ENCODE measurements at places on chromosomes 1 and 21. TPM values are rescaled to one million over a fixed set of nuclear protein-coding genes. Genes with fewer than 3 reads are reported as not detected.

The SELENBP1 gene
- not detected for total RNA-seq

The MACF1 gene
- 375 TPM for total RNA-seq

The NES gene
- total RNA-seq = not detected

DNA sequence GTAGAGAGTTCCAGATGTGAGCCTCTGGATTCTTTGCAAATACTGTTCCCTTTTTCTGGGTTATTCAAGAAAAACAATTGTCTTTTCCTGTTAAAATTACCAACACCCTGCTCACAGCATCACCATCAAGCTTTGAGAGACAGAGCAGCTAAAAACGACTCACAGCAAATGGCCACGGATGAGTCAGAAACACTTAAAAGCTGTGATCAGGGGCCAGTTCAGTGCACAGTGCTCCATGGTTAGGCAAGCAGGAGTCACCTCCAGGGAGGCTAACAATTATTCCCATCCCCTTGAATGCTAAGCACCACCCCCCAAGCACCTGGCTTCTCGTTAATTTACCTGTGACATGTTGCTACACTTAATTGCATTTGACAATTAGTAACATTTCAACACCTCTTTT, 128.4 kb upstream of the CAMK1G start:
- H3K4me3 ChIP-seq = no peak overlapping the region
- H3K36me3 ChIP-seq = no peaks in the 10 kb centered on the region
- no peak for DNase-seq
- peaks cover 12% of the 10 kb centered on the region for H3K27me3 ChIP-seq
- H3K4me1 ChIP-seq = no peaks in the 10 kb centered on the region
- no peak overlapping the region for H3K27ac ChIP-seq

The GLMN gene
- 18.2 TPM for total RNA-seq

DNA sequence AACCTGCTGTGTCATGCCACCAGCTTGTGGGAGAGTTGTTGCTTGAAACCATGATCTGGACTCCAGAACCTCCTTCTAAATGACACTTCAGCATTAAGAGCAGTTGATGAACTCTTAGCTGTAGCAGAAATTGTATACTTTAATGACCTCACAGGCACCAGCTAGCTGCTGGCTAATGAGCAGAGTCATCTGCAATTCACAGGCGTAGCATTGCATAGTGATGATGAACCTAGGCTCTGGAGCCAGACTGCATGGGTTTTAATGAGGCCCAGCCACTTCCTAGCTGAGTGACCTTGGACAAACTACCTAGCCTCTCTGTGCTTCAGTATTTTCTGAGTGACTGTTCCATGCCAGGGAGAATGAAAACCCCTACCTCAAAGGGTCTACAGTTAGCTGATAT, 407.1 kb downstream of the LMO4 start:
- no peak overlapping the region for H3K4me3 ChIP-seq
- no peaks in the 10 kb centered on the region for H3K36me3 ChIP-seq
- no peak overlapping the region for H3K27ac ChIP-seq

- H3K36me3 ChIP-seq = no peaks in the 10 kb centered on the region
- peaks cover 8% of the 10 kb centered on the region for H3K27me3 ChIP-seq
- no peak for DNase-seq
- no peak overlapping the region for H3K27ac ChIP-seq
Measured at GRCh38 chr21:41678016-41678923, 88.6 kb downstream of the RIPK4 start.

DNA sequence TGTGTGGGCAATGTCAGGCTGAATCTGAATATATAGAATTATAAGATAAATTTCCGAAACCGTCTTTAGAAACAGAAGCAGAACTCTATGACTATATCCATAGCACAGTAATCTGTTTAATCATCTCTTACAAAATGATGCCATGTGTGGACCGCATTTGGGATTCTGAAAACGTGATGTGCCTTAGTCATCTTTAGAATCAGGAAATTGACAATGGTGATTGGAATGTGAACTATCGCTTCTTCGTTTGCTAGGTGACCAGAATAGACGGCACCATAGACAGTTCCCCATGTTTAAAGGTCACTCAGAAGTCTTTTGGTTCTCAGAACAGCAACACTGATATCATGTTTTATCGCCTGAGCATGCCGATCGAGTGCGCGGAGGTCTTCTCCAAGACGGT, 300.3 kb downstream of the ZP4 start:
- H3K27ac ChIP-seq = no peak overlapping the region
- no peak overlapping the region for H3K4me3 ChIP-seq
- H3K36me3 ChIP-seq = no peaks in the 10 kb centered on the region
- no peak for DNase-seq
- H3K27me3 ChIP-seq = no peaks in the 10 kb centered on the region

DNA sequence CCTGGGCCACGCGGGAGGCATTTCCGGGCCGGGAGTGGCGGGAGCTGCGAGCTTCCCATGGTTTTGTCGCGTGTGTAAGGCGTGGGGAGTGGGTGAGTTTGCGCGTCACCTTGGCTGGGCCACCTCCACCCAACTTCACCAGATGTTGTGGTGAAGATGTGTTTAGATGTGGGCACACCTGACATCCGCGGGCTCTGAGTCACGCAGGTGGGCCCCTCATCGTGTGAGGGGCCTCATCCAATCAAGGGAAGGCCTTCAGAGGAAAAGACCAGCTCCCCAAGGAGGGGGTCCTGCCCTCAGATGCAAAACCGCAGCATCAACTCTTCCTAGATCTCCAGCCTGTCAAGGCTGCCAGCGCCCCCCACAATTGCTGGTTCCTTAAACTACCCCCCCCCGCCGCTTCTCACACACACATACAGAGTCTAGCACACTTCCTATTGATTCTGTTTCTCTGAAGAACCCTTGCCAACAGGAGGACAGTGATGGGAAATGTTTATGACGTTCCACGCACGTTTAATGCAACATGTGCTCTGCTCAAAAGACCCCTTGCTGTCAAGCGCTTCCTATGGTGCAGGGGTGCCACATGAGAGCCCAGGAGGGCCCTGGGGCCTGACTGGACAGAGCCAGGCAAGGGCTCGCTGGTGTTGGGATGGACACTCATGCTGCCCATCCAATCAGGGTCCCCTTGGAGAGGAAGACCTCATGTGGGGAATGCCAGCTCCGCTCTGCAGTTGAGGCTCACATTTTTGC, 11.9 kb downstream of the ACTRT2 start:
- H3K4me1 ChIP-seq = peaks cover 28% of the 10 kb centered on the region
- no peaks in the 10 kb centered on the region for H3K27me3 ChIP-seq
- H3K27ac ChIP-seq = peak overlapping the region; percentile 88
- DNase-seq = peak; percentile 67

DNA sequence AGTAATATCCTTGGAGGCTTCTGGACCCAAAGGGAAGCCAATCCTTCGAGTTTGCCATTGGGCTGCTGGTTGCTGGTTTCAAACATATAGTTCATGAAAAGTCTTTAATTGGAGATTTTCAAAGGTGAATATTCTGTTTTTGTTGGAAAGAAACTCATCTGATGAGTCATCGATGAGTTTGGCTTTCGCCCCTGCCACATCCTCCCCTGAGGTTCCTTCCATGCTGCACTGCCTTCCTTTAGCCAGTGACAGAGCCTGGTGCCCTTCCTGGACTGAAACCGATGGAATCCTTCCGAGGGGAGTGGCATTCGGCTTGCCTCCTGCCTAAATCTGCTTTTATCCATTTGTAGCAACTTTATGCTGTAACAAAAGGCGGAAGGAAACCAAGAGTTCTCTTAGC, 550.0 kb downstream of the KIF26B start:
- no peaks in the 10 kb centered on the region for H3K27me3 ChIP-seq
- no peak overlapping the region for H3K4me3 ChIP-seq
- H3K36me3 ChIP-seq = no peaks in the 10 kb centered on the region
- H3K27ac ChIP-seq = no peak overlapping the region

DNA sequence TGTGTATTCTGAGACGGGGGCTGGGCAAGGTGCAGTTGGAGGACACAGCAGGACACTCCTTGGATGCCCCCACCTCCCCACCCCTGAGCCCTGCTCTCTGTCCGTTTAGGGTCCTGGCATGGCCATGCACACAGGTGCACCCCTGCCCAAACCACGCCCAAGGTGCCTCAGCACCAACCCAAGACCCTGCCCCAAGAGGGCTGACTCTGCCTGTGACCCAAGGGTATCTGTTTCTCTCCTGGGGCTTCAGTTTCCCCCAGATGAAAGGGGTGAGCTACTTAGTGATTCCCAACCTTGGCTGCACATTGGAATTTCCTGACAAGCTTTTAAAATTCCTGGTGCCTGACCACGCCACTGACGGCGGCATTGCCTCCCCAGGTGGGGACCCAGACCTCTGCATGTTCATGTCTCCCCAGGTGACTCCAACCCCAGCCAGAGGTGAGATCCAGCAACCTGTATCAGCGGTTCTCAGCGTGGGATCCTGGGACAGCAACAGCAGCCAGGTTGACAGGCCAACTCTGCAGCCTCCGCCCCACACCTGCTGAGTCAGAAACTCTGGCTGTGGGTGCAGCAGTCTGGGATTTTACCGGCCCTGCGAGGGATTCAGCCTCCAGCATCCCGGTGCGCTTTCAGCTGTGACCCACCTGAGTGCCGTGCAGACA, 483.4 kb downstream of the NPHP4 start:
- no peak overlapping the region for H3K27ac ChIP-seq
- H3K36me3 ChIP-seq = no peaks in the 10 kb centered on the region
- peaks cover 3% of the 10 kb centered on the region for H3K27me3 ChIP-seq

The GNG4 gene
- 0.42 TPM for total RNA-seq

DNA sequence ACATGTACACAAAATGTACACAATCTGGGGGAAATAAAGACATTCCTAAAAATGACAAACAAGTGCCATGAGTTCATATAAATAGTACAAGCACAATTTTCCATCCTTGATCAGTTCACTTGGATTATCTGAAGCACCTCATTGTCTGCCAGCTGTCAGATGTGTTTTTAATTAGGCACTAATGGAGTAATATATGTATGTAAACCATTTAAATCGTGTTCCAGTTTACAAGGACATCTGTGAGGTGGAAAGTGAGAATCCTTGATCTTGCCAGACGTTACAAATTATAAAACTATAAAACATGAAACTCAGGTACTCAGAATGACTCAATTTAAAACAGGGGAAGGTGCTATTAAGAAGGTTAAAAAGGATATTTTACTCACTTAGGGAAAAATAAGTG, 1312.2 kb downstream of the PLA2G4A start:
- no peaks in the 10 kb centered on the region for H3K27me3 ChIP-seq
- no peaks in the 10 kb centered on the region for H3K36me3 ChIP-seq
- no peak overlapping the region for H3K27ac ChIP-seq
- DNase-seq = no peak
- no peaks in the 10 kb centered on the region for H3K4me1 ChIP-seq

DNA sequence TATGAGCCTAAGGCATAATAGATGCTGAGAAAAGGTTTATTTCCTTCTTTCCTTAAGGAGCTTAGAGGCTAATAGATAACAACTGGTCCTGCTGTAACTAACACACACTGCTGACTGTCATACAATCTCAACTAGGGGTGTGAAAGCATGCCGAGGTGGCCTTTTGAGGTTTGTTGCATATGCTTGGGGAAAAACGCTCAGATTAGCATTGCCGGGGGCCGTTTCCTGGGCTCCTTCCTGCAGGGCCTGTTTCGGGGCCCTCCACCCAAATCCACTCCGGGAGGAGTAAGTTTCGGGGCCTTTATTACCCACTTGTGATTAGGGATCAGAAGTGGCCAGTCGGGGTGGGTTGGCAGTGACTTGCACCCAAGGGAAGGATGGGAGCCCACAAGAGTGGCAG, 27.2 kb upstream of the RCSD1 start:
- H3K36me3 ChIP-seq = peaks cover 28% of the 10 kb centered on the region
- no peaks in the 10 kb centered on the region for H3K27me3 ChIP-seq
- H3K4me3 ChIP-seq = no peak overlapping the region
- H3K27ac ChIP-seq = peak overlapping the region; percentile 48
- peaks cover 44% of the 10 kb centered on the region for H3K4me1 ChIP-seq

The LIPI gene
- total RNA-seq = not detected

- no peak overlapping the region for H3K27ac ChIP-seq
- no peak overlapping the region for H3K4me3 ChIP-seq
- H3K36me3 ChIP-seq = peaks cover 7% of the 10 kb centered on the region
- no peaks in the 10 kb centered on the region for H3K4me1 ChIP-seq
- no peak for DNase-seq
Measured at GRCh38 chr1:117964290-117965038, 34.9 kb downstream of the WDR3 start.

Measured in activated CD4-positive, alpha-beta T cell treated with anti-CD3 and anti-CD28 coated beads, Interleukin-2, amount 10 ng/mL, durations not matched to agents 7 days and 5 days (primary cell).